ENCODE measurements at places on chromosomes 7 and 10.

- peak; percentile 25 for DNase-seq
Observed at GRCh38 chr10:50622706-50623662, 772 bp downstream of the SGMS1 start.

DNA sequence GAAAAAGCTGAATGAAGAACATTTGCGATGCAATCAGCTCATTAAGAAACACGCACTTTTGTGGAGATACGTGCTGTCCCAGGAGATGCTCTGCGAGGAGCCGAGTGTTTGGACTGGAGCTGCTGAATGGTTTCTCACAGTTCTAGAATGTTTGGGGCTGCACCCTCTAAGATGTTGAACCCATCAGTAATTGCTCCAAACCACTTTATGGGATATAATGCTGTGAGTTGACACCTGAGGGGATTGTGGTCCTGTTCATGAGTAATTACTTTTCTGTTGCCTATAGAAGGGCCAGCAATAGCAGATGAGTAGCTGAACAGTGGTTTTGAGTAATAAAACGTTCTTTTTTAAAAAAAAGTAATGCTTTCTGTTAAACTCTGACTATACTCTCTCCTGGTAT, 63.1 kb downstream of the IKZF1 start:
- no peak for DNase-seq

GRCh38 chr7:151461942-151462230, 21.9 kb upstream of the CRYGN start:
- no peak for DNase-seq

DNA sequence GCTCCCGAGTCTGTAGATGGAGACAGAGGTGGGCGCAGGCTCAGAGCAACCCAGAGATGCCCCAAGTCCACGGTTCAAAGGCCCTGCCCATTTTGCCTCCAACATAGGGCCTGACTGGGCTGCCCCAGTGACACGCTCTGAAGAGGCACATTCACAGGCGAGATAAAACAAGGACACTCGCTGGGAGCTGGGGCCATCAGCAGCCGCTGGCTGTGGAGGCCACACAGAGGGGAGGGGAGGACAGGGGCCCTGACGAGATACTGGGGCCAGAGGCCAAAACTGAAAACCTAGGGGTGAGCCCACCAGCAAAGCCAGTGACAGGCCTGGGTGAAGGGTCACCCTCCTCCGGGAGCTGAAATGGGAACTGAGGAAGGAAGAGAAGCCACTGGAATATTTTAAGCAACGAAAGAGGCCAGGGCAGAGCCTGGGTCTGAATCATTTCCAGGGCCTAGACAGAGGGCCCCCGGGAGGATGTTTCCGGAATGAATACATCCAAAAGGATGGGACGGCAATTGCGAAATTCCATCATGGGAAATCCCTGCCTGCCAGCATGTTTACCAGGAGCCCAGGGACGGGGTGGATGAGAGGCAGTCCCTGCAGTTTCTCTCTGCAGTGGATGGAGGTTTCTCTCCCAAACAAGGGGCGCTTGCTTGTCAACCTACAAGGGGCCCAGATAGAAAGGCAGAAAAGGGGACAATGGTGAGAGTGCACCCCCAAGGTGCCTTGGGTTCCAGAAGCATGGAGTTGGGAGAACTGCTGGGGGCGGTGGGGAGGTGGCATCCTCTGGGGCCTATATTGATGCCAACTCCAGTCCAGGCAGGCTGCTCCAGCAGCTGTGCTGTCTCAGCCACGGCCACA, 29.0 kb upstream of the HSPA12A start:
- DNase-seq = no peak

DNA sequence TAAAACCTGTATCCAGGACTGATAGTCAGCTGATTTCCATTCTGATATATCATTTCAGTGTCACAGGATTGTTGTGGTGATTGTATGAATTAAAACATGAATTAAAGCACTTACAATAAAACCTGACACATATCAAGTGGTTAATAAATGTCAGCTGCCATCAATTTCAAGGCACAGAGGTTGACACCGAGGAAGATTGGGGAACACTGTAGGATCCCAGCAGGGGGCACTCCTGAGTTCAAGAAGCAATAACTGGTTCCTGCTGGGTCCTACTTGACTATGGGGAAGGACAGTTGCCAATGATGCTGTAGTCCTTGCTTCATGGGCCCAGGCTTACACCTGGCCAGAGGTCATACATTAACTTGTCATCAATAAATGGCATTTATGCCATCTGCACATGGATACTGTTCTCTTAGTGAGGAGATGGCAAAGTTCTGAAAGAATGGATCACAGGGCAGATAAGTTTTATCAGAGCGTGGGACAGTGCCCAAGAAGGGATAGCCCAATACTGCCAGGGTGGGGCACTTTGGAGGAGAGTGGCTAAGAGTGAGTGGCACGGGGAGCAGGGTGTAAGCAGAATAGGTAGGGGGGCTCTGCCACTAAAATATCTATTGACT, 24.1 kb downstream of the FZD1 start:
- DNase-seq = no peak
